ENCODE measurements at places on chromosomes 1 and 21. TPM values are rescaled to one million over a fixed set of nuclear protein-coding genes. Genes with fewer than 3 reads are reported as not detected.

Gene FYB2
- 0.26 TPM for total RNA-seq

Gene MSH4
- 0.48 TPM for total RNA-seq

DNA sequence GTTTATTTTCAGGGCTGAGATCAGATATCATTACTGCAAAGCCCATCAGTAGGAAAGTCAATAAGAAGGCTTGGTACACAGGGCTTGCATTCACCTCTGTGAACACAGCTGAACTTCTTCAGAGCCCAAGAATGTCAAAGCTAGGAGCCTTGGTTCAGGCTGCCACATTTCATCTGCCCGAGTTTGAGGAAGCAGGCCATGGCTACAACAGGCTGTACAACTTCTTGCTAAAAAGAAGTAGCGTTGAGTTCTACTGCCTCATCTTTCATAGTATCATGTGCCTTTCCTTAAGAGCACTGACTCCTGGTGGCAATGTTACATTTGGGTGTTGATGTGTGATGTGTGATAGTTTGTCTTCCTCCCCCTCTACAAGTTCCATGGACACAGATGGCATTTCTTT lies 10.1 kb downstream of the C1orf162 start:
- no peak overlapping the region for H3K4me3 ChIP-seq
- H3K36me3 ChIP-seq = no peaks in the 10 kb centered on the region
- no peak overlapping the region for H3K27ac ChIP-seq
- H3K4me1 ChIP-seq = no peaks in the 10 kb centered on the region
- H3K27me3 ChIP-seq = no peaks in the 10 kb centered on the region
- DNase-seq = no peak

DNA sequence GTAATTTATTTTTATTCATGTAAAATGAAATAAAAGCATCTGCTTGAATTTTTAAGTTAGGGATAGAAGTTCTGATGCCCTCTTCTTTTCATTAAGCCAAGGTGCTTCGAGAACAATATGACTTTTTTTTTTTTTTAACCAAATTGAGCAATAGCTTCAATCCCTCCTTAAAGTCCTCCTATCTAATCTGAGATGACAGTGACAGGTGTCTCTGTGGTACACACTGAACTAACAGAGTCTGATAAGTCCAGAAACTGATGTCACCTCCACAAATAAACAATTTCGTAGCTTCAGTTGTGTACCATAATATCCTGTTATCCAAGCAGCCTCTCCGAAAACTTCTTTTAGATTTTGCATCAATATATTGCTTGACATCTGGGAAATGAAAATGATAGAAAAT lies 23.8 kb downstream of the MAP3K7CL start:
- H3K27ac ChIP-seq = no peak overlapping the region
- H3K27me3 ChIP-seq = no peaks in the 10 kb centered on the region
- DNase-seq = no peak
- H3K36me3 ChIP-seq = no peaks in the 10 kb centered on the region

DNA sequence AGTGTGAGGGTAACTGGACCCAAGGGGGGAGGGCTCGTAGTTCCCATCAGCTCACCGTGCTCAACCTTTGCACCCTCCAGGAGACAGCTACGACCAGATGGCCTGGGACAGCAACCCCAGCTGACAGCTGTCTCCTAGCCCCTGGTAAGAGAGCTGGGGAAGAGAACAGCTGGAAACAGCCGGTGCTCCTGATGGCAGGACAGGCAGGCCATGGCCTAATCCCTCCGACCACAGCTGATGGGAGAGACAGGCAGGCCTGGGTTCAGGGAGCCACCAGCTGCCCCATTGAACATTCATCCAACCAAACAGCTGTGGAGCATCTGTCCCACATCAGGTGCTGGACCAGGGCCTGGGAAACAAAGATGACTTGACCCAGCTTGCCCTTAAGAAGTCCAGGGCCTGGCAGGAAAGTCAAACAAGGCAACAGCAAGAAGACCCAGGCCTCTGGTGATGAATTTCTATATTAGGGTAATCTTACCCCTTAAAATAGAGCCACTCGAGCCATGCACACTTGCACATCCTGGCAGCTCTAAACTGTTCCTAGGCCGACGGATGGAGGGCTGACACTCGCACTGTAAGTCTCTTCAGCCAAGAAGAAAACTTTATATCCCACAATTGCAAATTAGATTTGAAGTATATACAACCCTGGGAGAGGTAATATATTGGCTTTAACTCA lies 12.2 kb downstream of the OLFML2B start:
- H3K4me1 ChIP-seq = no peaks in the 10 kb centered on the region
- DNase-seq = no peak
- H3K27me3 ChIP-seq = no peaks in the 10 kb centered on the region
- no peaks in the 10 kb centered on the region for H3K36me3 ChIP-seq
- no peak overlapping the region for H3K4me3 ChIP-seq

Measured in uterus (tissue), 4 donors.